Left lobe of liver (tissue), 2 donors: ENCODE measurements at places on chromosomes 13 and 19. TPM values are rescaled to one million over a fixed set of nuclear protein-coding genes. Genes with fewer than 3 reads are reported as not detected.
A peak's percentile ranks its signal among the peaks of the same experiment; 100 is the strongest.

- no peak for DNase-seq
These were observed 40.3 kb upstream of the IPO5 start for GRCh38 chr13:97913206-97913605.

GRCh38 chr19:38264486-38265212, at the start of gene SPINT2:
Gene SPINT2, plus strand, starts transcription at chr19:38264573. Its CDS starts 320 bp downstream, at chr19:38264893.
- DNase-seq = no peak

GRCh38 chr13:91553584-91553983, 155.2 kb downstream of the GPC5 start:
- no peak for DNase-seq

DNA sequence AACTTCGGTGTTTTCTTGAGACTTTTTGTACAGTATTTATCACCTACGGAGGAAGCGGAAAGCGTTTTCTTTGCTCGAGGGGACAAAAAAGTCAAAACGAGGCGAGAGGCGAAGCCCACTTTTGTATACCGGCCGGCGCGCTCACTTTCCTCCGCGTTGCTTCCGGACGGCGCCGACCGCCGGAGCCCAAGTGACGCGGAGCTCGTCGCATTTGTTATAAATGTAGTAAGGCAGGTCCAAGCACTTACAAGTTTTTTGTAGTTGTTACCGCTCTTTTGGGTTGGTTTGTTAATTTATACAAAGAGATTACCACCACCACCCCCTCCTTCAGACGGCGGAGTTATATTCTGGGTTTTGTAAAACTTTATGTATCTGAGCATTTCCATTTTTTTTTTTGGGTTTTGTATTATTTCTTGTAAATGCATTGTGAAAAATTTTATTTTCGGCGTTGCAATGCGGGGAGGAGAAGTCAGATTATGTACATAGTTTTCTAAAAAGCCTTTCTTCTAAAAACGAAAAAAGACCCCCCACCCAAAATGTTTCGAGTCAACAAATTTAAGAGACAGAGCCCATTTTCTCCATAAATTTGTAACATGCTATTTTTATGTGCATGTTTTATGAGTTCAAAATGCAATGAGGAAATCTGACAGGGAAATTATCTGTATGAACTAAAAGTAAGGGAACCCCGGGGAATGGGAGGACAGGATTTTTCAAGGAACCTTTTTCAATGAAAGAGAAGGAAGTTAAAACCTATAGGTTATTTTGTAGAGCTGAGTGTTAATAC, 2.3 kb downstream of the SOX1 start:
- DNase-seq = no peak

- no peak for DNase-seq
These were observed 163.4 kb downstream of the PCDH20 start for GRCh38 chr13:61252213-61252612.

- no peak for DNase-seq
These were observed 932.8 kb upstream of the SLITRK6 start for GRCh38 chr13:86731987-86732386.

- DNase-seq = peak; percentile 48
These were observed 15.4 kb upstream of the RAB20 start for GRCh38 chr13:110576736-110577476.

DNA sequence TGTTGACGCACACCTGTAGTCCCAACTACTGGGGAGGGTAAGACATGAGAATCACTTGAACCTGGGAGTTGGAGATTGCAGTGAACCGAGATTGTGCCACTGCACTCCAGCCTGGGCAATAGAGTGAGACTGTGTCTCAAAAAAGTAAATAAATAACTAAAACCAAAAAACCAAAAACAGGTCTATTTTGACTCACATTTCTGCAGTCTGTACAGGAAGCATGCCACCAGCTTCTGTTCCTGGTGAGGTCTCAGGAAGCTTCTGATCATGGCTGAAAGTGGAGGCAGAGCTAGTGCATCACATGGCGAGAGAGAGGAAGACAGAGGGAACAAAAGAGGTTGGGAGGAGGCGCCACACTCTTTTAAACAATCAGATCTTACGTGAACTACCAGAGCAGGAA, 142.5 kb downstream of the ITGBL1 start:
- no peak for DNase-seq

- DNase-seq = no peak
These were observed 90.8 kb downstream of the TSHZ3 start for GRCh38 chr19:31258211-31259052.

GRCh38 chr13:48000559-48001113, 437 bp downstream of the SUCLA2 start:
- DNase-seq = no peak

DNA sequence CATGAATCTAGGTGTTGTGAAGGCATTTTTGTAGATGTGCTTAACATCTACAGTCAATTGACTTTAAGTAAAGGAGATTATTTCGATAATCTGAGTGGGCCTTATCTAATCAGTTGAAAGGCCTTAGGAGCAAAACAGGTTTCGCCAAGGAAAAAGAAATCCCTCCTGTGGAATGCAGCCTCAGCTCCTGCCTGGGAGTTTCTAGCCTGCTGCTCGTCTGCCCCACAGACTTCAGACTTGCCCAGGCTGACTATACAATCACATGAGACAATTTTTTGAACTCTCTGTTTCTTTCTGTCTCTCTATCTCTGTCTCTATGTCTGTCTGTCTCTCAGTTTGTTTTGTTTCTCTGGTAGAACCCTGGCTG, 312.5 kb downstream of the OLFM4 start:
- DNase-seq = no peak

DNA sequence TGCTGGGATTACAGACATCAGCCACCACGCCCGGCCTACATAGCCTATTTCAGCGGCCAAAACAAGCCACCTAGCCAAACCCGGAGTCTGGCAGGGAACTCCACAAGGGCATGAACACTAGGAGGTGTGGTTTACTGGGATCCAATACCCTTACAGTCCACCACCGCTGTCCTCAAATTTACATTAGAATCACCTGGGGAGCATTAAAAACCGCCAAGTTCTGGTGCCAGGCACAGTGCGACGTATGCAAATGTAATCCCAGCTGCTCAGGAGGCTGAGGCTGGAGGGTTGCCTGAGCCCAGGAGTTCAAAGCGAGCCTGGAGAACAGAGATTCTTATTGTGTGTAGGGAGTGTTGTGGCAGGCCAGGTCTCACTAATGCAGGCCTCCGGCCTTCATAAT, 4.2 kb upstream of the AP1M1 start:
- DNase-seq = no peak

GRCh38 chr13:92103689-92104153, 705.3 kb downstream of the GPC5 start:
- no peak for DNase-seq

DNA sequence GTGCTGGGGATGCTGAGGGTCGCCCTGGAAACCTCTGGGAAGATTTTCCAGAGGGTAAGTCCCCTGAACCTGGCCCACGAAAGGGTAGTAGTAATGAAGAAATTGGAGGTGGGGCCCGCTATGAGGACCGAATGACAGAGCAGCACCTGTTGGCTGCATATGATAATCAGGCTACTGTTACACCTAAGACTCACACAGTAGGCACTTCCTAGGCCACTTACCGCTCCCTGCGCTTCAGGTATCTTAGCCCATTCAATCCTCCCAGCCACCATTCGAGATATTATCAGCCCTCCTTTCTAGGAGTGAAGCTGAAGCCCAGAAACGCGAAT, 4.3 kb upstream of the LRFN3 start:
- DNase-seq = no peak

DNA sequence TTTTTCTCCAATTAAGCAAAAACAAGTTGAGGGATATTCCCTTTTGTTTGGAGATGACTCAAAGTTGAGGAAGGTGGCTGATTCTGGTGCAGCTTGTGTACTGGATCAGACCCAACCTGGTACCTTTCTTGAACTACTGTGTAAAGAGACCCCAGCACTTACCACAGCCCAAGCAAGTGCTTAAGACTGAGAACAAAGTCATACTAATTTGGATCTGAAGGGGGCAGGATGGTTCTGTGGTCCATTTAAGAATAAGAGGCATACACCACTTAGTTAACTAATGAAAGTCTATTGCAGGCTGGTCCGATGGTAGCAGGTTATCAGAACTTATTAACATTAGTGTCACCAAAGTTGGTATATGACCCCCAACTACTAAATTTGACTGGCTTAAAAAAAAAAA, 6.3 kb downstream of the THSD1 start:
- DNase-seq = no peak

DNA sequence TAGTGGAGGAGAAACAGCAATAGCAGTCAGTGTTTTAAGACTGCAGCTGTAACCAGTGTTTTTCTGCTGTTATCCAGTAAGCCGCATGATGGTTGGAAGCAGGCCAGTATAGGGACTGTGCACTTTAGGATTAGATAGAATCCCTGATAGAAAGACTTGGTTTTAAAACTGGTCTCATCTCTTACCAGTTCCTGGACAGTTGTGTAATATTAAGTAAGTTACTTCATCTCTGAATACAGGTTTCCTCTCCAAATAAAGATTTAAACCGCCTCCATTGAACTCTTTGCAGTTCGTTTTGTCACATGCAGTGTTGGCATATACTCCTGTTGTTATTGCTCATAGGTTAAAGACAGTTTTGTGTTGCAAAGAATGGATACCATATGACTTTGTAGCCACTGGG, 25.6 kb downstream of the URI1 start:
- DNase-seq = no peak

ZNF575 gene
- 1.5 TPM for total RNA-seq

PEAK3 gene
- total RNA-seq = 0.28 TPM

PRR20D gene
- not detected for total RNA-seq
